ENCODE measurements at places on chromosomes 7 and 10.

GRCh38 chr10:63574011-63574410 is 52.8 kb downstream of the REEP3 start:
- DNase-seq: no peak

DNA sequence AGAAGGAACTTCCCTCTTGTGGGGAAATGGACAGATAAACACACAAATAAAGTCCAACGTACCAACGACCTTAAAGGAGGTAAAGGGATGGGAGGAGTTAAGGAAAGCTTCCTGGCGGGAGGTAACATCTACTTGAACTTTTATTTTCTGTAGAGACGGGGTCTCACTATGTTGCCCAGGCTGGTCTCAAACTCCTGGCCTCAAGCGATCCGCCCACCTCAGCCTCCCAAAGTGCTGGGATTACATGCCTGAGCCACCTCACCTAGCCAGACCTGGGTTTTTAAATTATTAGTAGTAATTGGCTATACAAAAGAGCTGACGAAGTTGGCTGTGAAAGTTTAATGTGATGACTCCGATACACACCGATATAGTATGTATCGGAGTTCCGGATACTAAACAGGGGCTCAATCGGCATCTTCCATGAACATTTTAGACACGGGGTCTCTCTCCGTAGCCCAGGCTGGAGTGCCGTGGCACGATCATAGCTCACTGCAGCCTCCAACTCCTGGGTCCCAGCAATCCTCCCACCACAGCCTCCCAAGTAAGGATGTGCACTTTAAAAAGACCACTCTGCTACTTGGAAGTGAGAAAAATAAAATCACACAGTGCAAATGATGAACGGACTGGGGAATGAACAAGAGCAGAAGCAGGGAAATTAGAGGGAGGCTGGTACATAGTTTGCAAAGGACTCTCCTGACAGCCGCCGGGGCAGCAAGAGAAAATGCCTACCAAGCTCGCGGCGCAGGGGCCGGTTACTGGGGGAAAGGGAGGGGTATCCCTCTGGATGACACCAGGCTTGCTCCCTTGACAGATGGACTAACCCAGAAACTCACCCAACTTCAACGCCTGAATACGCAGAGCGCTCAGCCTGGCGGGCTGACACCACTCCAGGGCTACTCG is 1.0 kb downstream of the BCL7B start:
- no peak for DNase-seq

GRCh38 chr10:68897336-68897741 is 3.8 kb upstream of the DDX50 start:
- no peak for DNase-seq

DNA sequence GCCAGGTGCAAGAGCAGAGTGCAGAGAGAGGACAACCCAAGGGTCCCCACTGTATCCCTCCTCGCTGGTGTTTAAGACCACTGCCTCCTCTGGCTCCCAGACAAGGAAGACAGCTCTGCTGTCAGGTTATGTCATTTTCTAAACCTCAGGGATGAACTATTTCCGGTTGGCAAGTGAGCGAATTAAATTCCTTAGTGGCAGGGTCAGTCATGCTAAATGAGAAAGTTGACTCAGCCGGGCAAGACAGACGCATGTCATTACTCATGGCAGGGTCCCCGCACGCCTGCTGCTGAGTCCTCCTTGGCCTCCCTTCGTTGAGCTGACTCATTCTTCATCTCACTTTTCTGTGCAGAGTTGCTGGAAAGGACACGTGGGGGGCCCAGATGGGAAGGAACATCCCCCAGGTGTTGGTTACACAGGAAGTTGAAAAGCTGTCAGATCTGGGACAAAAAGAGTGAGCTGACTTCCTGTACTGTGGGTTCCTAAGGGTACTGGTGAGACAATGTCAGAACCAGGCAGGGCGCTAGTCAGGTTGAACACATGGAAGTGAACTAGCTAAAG is 47.1 kb upstream of the UCN3 start:
- peak; percentile 46 for DNase-seq

DNA sequence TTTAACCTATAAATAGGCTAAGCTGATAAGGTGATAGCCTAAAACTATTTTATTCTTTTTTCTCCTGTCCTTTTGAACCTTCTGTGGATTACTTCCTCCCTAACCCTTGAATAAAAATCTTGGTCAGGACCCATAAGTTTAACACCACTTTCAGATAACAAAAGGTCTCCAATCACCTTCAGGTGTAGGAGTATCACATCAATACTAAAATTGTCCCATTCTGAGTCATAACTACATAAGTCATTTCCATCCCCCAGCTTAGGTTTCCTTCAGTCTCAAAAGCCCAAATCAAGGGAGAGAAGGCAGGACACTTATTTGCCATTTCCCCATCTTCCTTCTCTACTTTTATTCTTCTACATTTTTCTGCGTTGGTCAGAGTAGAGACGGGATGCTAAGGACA is 56.9 kb upstream of the WNT16 start:
- DNase-seq: no peak

- no peak for DNase-seq
These were observed 43.6 kb downstream of the PIP4K2A start for GRCh38 chr10:22670788-22671187.

GRCh38 chr10:118792526-118792925 is 37.8 kb upstream of the CACUL1 start:
- no peak for DNase-seq

GRCh38 chr10:69477968-69478597 is 26.8 kb downstream of the TSPAN15 start:
- no peak for DNase-seq

DNA sequence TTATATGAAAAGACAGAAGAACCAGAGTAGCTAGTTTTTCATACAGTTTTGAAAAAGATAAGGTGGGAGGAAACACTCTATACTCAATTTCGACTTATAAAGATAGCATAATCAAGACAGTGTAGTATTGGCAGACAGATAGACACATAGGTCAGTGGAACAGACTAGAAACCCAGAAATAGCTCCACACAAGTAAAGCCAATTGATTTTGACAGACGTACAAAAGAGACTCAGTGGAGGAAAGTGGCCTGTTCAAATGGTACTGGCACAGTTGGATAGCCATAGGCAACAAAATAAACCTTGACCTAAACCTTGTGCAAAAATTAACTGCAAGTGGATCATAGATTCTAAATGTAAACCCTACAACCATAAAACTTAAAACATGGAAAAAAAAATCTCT is 46.8 kb downstream of the MAPK8 start:
- no peak for DNase-seq

GRCh38 chr7:102415685-102416225 is 17.6 kb upstream of the ORAI2 start:
- DNase-seq: no peak

DNA sequence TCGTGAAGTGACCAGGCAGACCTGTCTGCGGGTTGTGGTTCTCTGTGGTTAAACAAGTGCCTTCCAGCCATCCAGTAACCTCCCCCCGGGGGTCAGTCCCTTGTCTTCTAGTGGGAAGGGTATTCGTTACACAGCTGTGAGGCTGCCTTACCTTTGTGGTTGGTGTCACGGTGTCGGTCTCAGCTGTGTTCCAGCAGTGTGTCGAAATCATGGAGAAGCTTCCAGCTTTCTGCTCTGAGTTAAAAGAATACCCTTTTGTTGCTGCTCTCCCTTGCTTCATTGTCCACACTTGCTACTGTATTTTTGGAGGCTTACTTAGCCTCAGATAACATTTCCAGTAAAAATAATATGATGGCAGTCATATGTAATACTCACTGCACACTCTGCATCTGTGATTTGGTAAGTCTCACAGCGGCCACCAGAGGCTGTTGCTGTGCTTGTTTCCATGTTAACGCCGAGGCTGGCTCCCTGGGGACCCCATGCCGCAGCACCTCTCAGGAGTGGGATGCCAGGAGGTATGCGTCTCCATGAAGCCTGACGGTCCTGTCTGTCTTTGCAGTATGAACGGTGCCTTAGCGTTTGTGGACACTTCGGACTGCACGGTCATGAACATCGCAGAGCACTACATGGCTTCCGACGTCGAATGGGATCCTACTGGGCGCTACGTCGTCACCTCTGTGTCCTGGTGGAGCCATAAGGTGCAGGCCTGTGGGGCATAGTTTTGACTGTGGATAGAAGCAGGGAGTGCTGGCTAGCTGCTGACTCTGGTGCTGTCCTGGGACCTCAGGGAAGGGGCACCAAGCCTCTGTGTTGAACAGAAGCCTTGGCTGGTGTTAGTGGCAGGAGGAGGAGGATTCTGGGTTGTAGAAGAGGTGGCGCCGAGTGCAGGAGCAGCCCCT is 20.5 kb downstream of the EIF3B start:
- no peak for DNase-seq

DNA sequence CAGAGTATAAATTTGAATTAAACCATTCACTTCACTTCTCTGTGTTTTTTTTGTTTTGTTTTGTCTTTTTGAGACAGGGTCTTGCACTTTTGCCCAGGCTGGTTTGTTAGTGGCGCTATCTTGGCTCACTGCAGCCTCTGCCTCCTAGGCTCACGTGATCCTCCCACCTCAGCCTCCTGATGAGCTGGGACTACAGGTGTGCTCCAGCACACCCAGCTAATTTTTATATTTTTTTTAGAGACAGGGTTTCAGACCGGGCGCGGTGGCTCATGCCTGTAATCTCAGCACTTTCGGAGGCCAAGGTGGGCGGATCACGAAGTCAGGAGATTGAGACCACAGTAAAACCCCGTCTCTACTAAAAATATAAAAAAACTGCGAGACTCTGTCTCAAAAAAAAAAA is 36.9 kb upstream of the STOX1 start:
- no peak for DNase-seq

DNA sequence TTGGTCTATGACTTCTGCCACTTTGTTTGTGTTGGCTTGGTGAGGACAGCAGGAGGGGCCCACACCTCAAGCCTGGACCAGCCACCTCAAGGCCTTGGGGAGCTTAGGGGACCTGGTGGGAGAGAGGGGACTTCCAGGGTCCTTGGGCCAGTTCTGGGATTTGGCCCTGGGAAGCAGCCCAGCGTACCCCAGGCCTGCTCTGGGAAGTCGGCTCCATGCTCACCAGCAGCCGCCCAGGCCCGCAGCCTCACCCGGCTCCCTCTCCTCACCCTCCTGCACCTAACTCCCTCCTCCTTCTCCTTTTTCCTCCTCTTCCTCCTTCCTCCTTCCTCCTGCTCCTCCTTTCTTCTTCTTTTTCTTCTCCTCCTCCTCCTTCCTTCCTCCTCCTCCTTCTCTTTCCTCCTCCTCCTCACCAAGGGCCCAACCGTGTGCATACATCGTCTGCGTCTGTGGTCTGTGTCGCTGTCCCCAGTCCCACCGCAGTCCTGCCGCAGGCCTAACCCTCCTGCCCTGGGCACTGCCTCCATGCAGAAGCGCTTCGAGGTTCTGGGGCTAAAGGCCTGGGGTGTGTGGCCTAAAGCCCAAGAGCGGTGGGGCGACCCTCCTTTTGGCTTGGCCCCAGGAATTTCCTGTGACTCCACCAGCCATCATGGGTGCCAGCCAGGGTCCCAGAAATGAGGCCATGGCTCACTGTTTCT is 5.3 kb downstream of the EN2 start:
- no peak for DNase-seq

- no peak for DNase-seq
These were observed 160.6 kb upstream of the AOAH start for GRCh38 chr7:36884910-36885309.

DNA sequence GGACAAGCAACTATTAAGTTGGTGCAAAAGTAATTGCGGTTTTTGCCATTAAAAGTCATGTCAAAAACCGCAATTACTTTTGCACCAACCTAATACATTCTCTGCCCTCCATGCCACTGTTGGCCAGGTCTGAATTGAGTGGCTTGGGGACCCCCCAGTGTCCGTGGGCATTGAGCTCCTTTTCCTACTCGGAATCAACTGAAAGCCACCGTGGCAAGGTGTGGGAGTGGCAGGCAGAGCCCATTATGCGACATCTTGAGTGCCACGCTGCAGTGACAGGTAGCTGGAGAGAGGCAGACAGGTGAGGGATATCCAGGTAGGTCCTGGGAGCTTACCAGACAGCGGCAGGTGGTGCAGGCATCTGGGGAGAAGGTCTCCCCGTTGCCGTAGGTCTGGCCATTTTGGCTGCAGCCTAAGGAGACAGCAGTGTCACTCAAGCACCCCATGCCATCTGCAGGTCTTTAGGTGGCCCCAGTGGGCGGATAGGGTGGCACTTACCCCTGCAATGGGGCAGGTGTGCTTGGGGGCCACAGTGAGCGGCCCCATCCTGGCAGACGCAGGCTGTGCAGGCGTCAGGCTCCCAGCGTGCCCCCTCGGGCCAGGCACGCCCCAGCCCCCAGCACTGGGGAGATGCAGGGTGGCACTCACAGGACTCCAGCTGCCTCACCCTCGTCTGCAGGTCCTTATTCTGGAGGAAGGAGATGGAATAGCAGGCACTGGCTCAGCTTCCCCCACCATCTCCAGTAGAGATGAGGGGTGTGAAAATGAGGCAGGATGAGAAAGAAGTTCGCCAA is 3.5 kb downstream of the KCP start:
- no peak for DNase-seq

- no peak for DNase-seq
These were observed 15.2 kb upstream of the FRMPD2 start for GRCh38 chr10:48289501-48290238.

DNA sequence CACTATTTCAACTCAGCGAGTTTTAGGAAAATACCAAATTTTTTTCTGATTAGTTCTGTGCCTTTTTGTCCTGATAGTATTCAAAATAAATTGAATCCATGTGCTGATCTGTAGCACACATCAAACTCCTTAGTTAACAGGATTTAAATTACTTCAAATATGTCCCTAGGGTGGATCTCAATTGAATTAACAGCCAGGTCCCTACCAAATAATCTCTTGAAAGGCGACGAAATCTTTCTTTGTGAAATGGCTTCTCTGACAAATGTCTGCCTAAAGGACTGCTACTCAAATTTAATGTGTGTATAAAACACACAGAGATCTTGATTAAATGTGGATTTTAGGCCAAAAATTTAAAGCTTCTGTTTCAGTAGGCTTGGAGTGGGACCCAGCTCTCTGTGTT is 989.6 kb upstream of the KCND2 start:
- DNase-seq: no peak

DNA sequence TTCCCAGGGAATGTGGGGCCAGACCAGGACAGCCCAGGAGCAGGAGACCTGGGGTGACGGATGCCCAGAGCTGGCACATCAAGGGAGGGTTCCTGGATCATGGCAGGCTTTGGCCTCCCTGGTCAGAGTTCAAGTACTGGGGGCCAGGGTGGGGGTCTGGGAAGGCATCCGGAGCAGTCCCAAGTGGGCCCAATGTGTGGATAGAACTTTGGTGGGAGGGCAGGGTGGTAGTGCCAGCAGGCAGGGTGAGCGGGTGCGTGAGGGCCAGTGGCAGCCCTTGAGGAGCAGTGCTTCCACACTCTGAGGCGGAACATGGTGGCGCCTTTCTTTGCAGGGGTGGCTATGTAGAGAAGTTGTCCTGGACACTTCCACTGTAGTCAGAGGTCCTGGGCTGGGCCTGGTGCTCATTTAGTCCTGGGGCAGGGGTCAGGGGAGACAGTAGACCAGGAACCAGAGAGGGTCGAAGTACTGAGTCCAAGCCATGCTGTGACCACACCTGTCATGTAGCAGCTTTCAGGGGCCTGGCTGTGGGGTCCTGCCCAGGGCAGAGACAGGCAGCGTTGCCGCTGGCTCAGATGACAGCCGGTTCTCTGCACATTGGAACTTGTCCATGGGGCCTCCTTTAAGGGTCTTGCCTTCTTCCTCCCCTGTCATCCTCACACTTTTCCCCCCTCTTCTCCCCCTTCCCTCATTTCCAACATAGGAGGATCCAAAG is 22.2 kb upstream of the CSGALNACT2 start:
- no peak for DNase-seq
